ENCODE measurements at places on chromosomes 6 and 20. TPM values are rescaled to one million over a fixed set of nuclear protein-coding genes. Genes with fewer than 3 reads are reported as not detected.

GRCh38 chr20:26207237-26207966 lies 510.7 kb upstream of the ZNF337 start:
- no peaks in the 10 kb centered on the region for H3K36me3 ChIP-seq
- H3K4me1 ChIP-seq, result no peaks in the 10 kb centered on the region
- H3K27ac ChIP-seq, result no peak overlapping the region
- H3K4me3 ChIP-seq, result no peak overlapping the region
- no peak for DNase-seq

DNA sequence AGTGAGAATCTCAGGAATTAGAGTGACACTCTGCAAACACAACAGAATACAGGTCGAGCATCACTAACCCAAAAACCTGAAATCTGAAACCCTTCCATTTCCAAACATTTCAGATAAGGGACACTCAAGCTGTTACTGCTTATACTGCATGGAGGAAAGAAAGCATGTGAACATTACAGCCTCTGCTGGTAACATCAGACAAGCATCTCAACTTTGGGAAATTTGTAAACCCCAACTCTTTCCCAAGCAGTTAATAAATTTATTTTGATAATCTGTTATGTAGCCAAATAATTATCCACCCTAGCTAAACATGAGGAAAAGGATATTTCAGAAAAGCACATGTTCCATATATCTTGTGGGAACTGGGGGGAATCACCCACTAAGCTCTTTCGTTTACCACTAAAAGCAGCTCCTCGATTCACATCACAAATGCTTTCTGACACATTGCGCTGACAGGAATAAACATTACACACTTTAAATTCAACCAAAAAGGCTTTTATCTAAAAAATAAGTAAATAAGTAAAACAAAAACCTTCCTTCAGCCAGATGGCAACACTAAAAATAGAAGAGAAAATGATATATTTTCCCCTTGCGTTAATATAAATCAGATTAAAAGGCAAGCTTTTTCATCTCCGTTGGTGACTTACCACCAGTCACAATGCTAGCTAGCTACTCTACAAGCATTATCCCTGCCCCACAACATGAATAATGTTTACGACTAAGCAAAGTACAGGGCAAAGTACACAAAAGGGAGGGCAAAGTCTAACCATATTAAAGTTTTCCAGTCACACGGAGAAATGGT lies 120.8 kb downstream of the MAP7 start:
- peak; percentile 71 for DNase-seq
- peaks cover 2% of the 10 kb centered on the region for H3K4me1 ChIP-seq
- peaks cover 2% of the 10 kb centered on the region for H3K36me3 ChIP-seq
- no peak overlapping the region for H3K4me3 ChIP-seq
- no peak overlapping the region for H3K27ac ChIP-seq

DNA sequence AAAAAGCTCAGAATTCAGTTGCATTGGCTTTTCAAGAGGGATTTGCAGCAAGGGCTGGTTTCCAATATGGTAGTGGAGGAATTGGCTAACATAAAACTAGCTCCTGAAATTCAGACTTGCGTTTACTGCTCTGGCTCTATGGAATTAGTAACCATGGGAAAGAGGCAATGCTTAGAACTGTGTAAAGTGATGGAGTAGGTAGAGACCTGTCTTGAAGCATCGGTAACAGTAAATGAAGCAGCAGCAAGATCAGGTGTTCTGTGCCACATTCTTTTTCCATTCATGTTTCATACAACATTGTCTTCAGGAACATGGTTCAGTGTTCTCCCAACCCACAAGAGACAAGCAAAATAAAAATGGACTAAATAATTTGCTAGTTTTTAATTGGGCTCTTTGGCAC lies 6.5 kb downstream of the IRF4 start:
- H3K27ac ChIP-seq, result no peak overlapping the region
- H3K27me3 ChIP-seq, result peaks cover 5% of the 10 kb centered on the region
- H3K36me3 ChIP-seq, result no peaks in the 10 kb centered on the region
- H3K4me1 ChIP-seq, result no peaks in the 10 kb centered on the region

ECT2L gene
- polyA plus RNA-seq, result not detected

- H3K4me1 ChIP-seq, result no peaks in the 10 kb centered on the region
- peak; percentile 13 for DNase-seq
- no peaks in the 10 kb centered on the region for H3K27me3 ChIP-seq
- no peak overlapping the region for H3K4me3 ChIP-seq
- H3K27ac ChIP-seq, result no peak overlapping the region
These were observed 1.1 kb downstream of the HSF2 start for GRCh38 chr6:122400462-122401089.

DNA sequence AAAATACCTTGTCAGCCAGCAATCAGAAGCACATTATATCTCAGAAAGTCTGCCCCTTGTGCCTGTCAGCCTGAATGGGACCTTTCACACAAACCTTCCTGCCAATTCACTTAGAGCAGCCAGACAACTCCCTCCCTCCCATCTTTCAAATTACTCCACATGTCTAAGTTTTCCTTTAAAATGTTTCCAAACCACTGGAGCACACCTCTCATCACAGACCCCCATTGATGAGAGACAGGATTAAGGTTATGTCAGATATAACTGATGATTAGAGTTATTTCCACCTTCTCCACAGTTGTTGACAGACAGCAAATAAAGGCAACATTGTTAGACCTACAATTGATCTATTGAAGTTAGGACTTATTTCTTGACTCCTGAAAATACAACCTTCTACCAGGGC lies 408.4 kb downstream of the PLCB1 start:
- no peak overlapping the region for H3K27ac ChIP-seq
- no peak overlapping the region for H3K4me3 ChIP-seq
- no peaks in the 10 kb centered on the region for H3K36me3 ChIP-seq
- H3K27me3 ChIP-seq, result no peaks in the 10 kb centered on the region
- no peak for DNase-seq

FGD2 gene
- 11.6 TPM for polyA plus RNA-seq

SYCP2L gene
- 0.40 TPM for polyA plus RNA-seq

GRCh38 chr20:61941721-61942405 lies 123.8 kb downstream of the TAF4 start:
- no peaks in the 10 kb centered on the region for H3K4me1 ChIP-seq
- H3K27me3 ChIP-seq, result no peaks in the 10 kb centered on the region
- H3K36me3 ChIP-seq, result no peaks in the 10 kb centered on the region
- H3K4me3 ChIP-seq, result no peak overlapping the region
- DNase-seq, result no peak
- H3K27ac ChIP-seq, result no peak overlapping the region

- H3K4me1 ChIP-seq, result no peaks in the 10 kb centered on the region
- no peak overlapping the region for H3K4me3 ChIP-seq
- no peaks in the 10 kb centered on the region for H3K27me3 ChIP-seq
- peaks cover 12% of the 10 kb centered on the region for H3K36me3 ChIP-seq
- no peak for DNase-seq
These were observed 82.3 kb upstream of the BCLAF1 start for GRCh38 chr6:136371959-136372358.

ANGPT4 gene
- polyA plus RNA-seq, result not detected

HEY2 gene
- 0.81 TPM for polyA plus RNA-seq

DNA sequence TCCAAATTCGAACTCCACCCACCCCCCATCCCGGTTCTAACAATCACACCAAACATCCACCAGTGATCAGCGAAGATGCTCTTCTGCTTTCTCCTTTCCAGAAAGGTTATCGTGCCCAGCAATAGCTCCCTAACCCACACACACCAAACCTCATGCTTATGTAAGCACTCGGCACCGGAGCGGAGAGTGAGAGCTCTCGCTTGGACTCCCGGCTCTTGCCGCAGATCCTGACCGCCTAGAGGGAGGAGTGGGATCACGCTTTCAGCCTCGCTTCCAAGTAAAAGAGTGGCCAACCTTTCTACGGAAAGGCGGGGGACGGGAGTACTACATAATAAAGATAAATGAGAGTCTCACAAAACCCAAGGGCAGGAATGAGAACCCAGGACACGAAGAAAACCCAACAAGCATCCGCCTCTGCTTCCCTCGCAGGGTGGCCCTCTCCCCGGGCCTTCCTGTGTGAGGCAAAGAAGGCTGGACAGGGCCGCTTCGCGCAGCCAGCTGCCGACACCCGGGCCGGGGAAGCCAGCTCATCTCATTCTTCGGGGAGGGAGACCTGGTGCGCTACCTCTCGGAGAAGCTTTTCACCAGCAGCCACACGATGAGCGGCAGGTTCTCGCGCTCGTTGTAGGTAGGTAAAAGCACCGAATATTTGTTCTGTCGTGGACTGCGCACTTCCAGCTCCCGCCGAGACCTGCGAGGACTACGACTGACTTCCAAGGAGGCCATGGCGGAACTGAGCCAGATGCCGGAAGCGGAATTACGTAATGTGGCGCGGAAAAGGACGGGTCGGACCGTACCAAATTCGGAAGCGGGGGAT lies at the start of gene DPM1:
Gene DPM1, minus strand, starts transcription at position 735 of the 817 bp plus-strand sequence. Its CDS starts 9 bp downstream, at position 726.
- H3K4me1 ChIP-seq, result peaks cover 12% of the 10 kb centered on the region
- H3K4me3 ChIP-seq, result peak within 1 kb of the TSS; percentile 92
- H3K27ac ChIP-seq, result peak within 1 kb of the TSS; percentile 61
- H3K27me3 ChIP-seq, result no peaks in the 10 kb centered on the region

DNA sequence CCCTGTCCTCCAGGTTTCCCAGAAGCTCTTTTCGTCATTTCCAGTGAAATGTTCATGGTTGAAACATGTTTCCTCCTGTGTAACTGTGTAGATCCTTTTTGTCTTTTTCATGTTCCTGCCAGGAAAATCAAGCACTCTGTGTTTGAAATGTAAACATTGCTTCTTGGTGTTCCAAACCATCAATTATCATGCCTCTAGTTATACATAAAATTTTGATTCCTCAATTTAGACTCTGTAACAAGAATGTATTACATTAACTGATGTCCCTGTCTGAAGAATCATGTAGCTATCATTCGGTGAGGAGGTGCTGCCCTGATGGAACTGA lies 546.3 kb upstream of the CITED2 start:
- H3K27ac ChIP-seq, result no peak overlapping the region
- DNase-seq, result no peak
- no peaks in the 10 kb centered on the region for H3K27me3 ChIP-seq
- no peaks in the 10 kb centered on the region for H3K36me3 ChIP-seq
- peaks cover 5% of the 10 kb centered on the region for H3K4me1 ChIP-seq

GRCh38 chr6:124684621-124685020 lies 277.6 kb upstream of the RNF217 start:
- no peaks in the 10 kb centered on the region for H3K27me3 ChIP-seq
- no peak for DNase-seq
- H3K4me1 ChIP-seq, result no peaks in the 10 kb centered on the region
- no peak overlapping the region for H3K27ac ChIP-seq
- no peaks in the 10 kb centered on the region for H3K36me3 ChIP-seq
- no peak overlapping the region for H3K4me3 ChIP-seq

DNA sequence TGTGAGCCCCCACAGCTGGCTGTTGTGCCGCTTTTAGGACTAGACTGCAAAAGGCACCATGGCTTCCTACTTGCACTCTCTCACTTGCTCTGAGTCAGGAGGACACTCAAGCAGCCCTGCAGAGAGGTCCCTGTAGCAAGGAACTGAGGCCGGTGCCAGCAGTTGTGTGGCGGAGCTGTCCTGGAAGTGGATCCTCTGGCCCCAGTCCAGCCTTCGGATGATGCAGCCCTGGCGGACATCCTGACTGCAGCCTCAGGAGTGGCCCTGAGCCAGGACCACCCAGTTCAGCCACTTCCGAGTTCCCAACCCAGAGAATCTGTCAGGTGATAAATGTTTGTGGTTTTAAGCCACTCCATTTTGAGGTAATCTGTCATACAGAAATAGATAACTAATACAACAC lies 17.5 kb downstream of the CTCFL start:
- H3K4me1 ChIP-seq, result no peaks in the 10 kb centered on the region
- no peak overlapping the region for H3K27ac ChIP-seq
- no peak for DNase-seq
- no peak overlapping the region for H3K4me3 ChIP-seq
- H3K36me3 ChIP-seq, result no peaks in the 10 kb centered on the region
- no peaks in the 10 kb centered on the region for H3K27me3 ChIP-seq

- H3K4me1 ChIP-seq, result no peaks in the 10 kb centered on the region
- no peaks in the 10 kb centered on the region for H3K27me3 ChIP-seq
- no peak overlapping the region for H3K27ac ChIP-seq
- no peak overlapping the region for H3K4me3 ChIP-seq
- no peaks in the 10 kb centered on the region for H3K36me3 ChIP-seq
These were observed 206.6 kb downstream of the ZMYND8 start for GRCh38 chr20:47149939-47150338.

DNA sequence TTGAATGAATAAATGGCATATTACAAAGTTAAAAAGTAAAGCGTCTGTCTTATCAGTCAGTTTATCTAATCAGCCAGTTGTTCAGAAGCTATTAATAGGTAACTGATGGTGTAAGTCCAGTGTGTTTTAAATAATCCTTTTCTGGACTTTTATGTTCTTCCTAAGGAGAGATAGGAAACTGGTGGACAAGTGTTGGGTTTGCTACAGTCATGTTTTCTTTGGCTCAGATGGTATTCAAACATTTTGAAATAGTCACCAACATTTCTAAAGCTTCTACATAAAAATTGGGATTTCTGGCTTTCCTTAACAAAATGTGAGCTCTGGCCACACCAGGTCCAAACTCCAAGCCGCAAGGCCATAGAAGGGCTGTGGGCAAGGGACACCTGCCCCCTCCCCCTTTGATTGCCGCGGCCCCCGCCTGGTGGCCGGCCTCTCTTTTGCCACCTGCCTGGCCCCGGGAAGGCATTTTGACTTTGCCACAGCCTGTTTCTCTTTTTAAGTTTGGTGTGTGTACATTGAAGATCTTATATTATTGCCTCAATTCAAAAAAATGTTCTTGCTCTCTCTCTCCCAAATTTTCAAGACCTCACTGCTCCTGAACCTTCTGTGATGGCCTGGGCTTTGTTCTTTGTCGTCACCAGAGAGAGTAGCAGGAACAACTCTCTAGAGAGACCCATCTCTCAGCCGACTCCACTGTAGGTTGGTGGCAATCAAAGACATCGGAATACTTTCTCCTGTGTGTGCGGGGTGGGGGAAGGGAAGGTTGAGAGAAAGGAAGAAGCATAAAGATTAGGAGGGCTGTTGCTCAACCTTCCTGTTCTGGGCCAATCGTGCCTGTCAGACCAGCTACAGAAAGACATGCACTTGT lies 84.0 kb upstream of the ZNF217 start:
- peak; percentile 84 for DNase-seq
- peaks cover 13% of the 10 kb centered on the region for H3K4me1 ChIP-seq
- H3K36me3 ChIP-seq, result no peaks in the 10 kb centered on the region
- peak overlapping the region; percentile 74 for H3K27ac ChIP-seq

- DNase-seq, result no peak
- H3K27ac ChIP-seq, result peak overlapping the region; percentile 71
- no peaks in the 10 kb centered on the region for H3K36me3 ChIP-seq
- H3K4me1 ChIP-seq, result no peaks in the 10 kb centered on the region
- no peaks in the 10 kb centered on the region for H3K27me3 ChIP-seq
- no peak overlapping the region for H3K4me3 ChIP-seq
These were observed 139.5 kb downstream of the DLL1 start for GRCh38 chr6:170151321-170151771.

DNA sequence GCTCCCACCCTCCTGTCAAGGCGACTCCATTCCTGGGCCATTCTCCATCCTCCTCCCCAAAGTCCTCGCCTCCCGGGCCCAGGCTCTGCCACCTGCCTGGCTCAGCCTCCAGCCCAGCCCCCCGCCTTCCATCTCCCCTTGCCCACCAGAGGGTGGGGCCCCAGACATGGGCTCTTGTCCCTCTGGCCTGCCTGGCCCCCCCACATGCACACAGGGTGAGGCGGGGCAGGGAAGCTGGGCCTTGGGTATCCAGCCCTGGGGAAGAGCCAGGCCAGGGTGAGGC lies 95.2 kb downstream of the YTHDF1 start:
- H3K27ac ChIP-seq, result no peak overlapping the region
- no peak overlapping the region for H3K4me3 ChIP-seq
- H3K36me3 ChIP-seq, result no peaks in the 10 kb centered on the region
- peaks cover 7% of the 10 kb centered on the region for H3K27me3 ChIP-seq
- no peaks in the 10 kb centered on the region for H3K4me1 ChIP-seq
